ENCODE measurements at places on chromosomes 3 and 15.

GRCh38 chr3:27216955-27217552, 152.1 kb downstream of the NEK10 start:
- DNase-seq = no peak

DNA sequence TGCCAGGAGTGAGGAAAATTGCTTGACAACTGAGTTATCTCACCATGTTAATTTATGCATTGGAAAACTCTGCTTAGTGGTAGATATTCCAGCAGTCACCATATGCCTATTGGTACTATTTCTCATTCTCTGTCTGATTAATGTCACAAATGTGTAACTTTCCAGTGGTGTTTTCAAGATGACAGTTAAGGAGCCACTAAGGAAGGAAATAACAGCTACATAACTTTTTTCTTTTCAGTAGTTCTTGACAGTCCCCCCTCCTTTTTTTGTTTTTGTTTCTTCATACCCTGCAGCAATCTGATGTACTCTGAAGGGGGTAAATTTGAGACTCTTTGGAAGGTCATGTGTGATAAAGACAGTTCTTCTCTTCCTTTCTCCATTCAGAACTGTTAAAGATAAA, 13.1 kb downstream of the RASA2 start:
- no peak for DNase-seq

DNA sequence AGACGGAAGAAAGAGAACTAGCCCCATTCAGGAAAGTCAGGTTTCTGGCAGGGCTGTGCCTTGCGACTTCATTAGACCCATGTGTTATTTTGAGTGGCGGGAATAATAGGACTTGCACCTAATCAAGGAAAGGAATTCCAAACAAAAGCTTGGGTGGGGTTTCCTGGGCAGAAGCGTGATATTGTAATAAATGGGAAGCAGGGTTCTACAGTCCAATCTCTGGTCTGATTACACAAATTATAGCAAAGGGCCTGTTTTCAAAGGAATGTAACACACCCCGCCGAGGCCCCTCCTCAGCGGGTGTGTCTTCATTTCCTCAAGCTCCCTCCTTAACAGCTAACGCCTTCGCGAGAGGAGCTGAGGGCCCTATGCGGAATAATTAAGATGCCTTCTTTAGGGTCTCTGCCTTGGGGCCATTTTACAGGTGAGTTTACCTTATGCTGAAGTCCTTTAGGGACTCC, 396.0 kb upstream of the C2CD4B start:
- no peak for DNase-seq

DNA sequence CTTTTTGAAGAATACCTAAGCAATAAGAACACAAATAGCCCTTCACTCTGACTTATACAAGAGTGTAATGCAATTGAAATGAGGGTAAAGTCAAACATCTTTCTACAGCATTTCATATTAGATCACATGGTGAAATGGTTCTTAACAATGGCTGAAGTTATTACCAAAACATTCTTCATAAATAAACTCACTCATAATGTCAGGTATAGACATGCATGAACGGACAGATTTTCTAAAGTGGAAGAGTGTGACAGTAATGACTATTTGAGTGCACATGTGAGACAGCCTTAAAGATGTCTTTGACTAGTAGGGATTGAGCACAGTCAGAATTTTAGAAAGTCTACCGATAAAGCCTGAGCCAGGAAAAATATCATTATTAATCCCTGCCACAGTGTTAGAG, 471.0 kb downstream of the ZPLD1 start:
- DNase-seq = no peak

DNA sequence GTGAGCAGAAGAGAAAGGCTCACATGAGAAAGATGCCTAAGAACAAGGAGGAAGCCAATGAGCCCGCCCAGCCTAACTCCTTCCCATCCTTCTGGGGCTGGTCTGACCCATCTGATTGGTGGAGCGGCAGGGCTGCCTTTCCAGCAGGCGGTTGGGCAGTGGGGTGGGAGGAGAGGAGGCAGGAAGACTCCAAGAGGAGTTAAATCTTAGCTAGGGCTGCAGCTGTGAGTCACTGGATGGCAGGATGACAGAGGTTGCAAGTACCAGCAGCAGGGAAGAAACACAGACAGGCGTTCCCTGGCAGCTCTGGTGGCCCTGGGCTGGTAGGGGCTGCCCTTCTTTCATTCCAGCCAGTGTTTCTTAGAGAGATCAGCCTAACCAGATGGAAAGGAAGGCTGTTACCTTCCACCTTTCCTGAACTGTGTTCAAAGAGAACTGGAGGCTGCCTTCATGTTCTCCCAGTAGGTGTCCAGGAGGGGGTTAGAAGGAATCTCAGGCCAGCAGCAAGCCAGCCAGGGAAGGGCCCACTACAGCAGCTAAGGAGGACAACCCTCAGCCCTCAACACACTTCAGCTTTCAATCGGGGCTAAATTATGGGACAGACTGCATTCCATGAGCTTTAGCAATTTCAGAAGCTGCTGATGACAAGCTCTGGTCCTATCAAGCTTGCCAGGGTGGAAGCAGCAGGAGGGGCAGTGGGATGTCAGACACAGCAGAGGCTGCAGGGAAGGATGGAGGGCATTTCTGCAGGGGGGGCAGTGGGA, 50.3 kb downstream of the CHSY1 start:
- no peak for DNase-seq

- DNase-seq = no peak
These were observed 32.4 kb upstream of the HHATL start for GRCh38 chr3:42735019-42735418.

DNA sequence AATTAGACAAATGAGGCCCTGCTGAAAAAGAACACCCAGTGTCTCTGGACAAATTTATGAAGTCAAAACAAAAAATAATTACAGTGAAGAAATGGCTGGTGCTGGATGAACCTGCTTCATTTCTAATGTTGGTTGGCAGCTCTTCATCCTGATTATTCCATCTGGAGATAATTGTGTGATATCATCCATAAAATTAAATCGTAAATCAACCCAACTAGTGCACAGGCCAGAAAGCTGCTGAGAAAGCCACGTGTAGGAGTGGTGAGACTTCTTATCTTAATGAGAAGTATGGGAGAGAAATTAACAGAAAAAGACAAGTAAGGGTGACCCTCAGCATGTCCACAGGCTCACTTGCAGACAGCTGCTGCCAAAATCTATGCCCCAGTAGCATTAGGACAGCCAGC, 465.2 kb upstream of the TGFBR2 start:
- DNase-seq = no peak

DNA sequence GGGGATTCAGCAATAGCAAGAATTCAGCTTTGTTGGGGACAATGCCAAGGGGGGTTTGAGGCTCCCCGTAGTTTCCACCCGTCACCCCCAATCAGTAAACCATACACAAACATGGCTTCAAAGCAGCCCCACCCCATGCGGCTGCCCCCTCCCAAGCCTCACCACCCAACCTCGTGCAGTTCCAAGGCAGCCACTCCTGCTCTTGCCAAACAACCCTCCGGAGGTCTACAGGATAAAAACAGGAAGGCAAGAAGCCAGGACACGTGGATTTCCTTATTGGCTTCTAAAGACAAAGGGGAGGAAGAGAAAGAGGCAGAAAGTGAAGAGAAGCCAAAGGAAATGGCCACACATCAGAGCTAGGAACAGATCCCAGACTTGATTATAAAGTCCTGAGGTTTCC, 121.1 kb downstream of the SHQ1 start:
- DNase-seq = no peak

- DNase-seq = no peak
These were observed 40.2 kb upstream of the MAPKBP1 start for GRCh38 chr15:41734079-41734478.

DNA sequence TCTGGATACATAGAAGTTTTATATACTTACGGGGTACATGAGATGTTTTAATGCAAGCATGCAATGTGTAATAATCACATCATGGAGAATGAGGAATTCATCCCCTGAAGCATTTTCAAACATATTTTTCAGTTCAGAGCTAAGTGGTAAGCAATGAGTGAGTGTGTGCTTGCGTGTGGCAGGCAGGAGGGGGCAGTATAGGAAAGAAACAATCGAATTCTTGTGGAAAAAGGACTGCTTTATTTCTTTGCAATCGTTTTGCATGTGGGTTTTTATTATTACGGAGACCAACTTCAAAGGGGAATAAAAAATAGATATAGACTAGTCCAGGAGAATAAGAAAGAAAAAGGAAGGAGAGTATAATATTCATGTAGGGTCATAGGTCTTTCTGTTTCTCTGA, 271.6 kb downstream of the CHL1 start:
- no peak for DNase-seq

DNA sequence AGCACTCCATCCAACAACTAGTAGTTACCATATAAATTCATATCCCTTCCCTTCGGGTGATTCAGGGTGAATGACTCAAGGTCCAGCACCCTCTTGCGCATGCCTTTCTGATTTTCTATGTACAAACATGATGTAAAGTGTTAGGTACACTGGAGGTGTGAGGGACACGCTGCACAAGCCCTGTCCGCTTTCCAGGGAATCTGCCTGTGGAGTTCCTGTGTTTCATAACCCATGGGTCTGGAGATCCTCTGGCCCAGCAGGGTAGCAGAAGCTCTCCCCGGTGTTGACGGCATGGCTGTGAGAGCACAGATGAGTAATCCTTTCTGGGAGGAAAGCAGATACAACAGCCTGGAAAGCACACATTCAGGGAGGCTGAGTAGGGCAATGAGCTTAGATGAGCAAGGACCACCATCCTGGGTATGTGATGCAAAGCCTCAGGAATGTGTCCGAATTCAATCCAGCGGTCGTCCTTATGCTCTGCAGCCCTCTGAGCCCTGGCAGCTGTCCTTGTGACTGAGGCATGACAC, 142.9 kb upstream of the TP63 start:
- DNase-seq = no peak

DNA sequence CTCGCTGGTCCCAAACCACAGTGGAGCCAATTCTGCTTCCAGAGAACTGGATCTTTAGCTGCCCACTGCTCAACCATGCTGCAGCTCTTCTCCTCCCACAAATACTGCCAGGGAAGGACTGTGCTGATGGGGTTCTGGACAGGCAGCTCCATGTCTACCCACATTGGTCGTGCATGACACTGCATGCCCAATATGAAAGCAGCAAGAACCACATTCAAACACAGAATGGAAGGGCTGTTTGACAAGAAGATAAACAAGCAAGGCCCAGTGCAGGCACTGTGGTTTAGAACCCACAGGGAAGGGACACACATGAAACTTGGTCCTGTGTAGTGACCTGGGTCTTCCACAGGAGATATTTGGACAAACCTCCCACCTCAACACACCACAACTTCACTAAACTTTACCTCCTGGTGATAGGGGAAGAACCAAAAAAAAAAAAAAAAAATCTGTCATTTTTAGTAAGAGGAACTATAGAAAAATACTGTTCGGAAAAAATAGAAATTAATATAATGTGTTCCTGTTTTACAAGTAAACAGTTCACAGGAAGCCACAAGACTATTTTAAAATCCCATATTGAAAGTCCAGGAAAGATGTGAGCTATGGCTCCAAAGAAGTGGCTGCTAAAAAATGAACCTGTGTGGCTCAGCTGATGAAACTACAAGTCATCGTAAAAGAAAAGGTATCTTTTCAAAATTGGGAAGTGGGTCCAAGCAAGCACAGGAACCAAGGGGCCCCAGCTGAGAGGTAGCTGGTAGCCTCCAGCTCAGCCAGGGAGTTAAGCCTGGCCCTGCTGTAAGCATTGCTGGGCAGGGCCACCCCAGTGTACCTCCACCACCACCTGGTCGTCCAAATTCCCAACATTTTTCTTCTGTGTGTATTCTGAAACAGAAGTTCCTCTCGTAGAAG, 77.7 kb upstream of the ACAN start:
- DNase-seq = no peak
